NCI-H2029 (cell line): ENCODE measurements at places on chromosomes 7 and 10.

GRCh38 chr7:50962281-50962883 is 179.7 kb upstream of the GRB10 start:
- DNase-seq, result no peak

DNA sequence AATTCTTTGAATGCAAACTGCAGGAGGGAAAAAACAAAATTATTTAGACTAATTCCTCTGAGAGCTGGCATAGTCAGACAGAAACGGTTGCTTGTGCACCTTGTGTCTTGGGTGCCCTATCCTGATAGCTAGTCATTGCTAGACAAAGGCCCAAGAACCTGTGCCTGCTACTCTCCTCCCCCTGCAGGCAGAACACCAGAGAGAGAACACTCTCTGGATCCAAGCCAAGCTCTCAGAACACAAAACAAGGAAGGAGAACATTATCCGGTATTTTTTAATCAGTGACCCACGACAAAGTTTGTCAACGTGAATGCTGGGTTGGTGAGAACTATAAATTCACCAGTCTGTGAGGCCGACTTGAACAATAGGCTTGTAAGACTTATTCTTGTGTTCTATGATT is 18.8 kb upstream of the PPP1R9A start:
- peak; percentile 61 for DNase-seq

- peak; percentile 30 for DNase-seq
These were observed 9.2 kb downstream of the AGR2 start for GRCh38 chr7:16795624-16796023.

GRCh38 chr7:26567266-26567665 is 275.6 kb downstream of the SNX10 start:
- DNase-seq, result no peak

DNA sequence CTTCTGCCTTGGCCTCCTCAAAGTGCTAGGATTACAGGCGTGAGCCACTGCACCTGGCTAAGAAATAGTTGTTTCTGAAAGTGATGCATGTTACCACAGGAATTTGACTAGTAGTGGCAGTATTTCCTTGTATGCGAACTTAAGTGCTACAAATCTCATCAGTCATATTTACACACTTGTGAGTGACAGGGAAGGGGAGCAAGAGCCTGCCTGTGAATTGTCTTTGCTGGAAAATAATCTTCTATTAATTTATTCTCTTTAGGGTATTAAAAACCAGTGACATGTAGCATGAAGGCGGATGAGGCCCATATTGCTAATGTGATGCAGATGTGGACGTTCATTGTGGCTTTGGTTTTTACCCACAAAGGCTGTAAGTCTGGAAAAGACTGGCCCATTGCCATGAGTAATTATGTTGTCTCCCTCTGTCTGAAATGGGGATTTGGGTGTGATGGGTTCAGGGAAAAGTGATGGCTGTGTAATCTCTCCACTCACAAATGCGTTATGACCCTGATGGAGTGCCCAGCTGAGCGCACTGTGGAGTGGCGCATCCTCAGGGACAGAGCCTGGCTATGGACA is 97.6 kb downstream of the CCNY start:
- no peak for DNase-seq

- no peak for DNase-seq
These were observed 21.3 kb upstream of the ANK3 start for GRCh38 chr10:60410970-60411369.

DNA sequence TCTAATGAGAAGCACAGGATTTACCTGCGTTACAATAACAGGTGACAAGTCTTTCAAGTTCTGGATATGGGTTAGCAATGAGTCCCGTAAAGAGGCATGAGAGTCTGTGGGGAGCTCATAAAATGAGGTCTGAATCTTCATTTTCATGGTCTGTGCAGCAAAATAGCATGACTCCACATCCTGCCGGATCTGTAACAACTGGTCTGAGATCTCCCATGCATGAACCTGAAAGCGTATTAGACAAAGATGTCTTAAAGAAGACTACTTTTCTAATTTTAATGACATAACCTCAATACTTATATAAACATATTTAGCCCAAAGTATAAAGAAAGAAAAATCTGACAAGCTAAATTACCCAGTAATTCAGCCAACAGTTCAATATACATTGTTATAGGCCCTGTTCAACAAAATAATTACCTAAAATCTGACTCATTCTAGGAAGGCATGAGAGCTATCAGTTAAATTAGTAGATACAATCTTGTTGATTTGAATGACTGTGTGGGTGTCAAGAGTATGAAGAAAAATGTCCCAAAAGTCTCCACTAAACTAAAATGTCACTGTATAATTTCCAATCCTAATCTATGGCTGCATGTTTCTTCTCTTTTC is 36.9 kb downstream of the TNPO3 start:
- DNase-seq, result no peak

DNA sequence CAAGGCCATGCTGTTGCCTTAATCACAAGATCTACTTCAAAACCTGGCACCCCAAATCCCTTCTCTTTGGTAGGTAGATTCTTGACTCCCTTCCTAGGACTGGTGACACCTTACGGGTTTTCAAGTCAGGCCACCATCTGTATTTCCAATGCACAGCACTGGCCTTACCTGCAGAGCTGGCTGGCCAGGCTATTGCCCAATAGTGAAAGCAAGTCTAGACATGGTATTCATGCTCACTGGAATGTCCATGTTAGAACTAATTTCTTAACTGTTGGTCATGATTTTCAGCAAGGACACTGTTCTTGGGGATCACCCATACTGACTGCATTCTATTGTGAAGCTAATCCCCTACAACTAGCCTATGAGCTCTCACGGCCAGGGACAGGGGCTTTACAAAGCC is 313.1 kb upstream of the RNF32 start:
- DNase-seq, result no peak

- DNase-seq, result no peak
These were observed 2.9 kb upstream of the MTPN start for GRCh38 chr7:135980012-135980551.

DNA sequence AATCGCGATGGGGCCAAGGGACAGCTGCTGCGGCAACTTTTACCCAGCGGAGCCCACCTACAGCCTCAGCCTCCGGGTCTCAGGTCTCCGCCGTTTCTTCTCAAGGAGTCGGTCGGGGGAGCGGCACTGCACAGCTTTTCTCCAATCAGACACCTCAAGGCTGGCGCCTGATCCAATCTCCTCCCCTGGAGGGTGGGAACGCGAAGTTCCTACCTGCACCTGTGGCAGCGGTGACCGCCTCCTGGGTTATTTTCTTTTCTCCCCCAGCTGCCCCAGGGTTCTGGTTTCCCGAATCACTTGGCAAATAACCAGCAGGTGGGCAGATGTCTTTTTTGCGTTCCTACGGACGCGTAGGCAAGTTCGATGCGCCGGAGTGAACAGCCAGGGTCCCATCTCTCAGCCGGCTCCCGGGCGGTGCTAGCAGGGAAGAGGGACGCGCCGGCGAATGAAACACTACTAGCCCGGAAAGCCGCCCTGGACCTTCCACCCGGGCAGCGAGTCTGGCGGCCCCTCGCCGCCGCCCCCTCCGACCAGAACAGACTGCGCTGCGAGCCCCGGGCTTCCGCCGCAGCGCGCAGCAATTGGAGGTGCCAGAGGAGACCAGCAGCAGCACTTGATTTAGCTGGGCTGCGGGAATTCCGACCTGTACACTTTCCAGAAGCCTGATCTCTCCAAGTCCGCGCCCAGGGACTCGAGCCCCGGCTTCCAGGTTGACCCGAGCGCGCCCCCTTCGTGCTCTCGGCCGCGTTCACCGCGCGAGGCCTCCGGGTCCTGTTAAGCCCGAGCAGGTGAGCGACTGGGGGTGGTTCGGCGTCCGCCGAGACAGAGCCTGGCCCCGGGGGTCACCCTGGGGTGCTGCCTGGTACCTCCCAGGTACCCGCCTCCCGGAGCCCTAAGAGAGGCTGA is at the start of gene PRR15:
Gene PRR15 (plus strand): TSS at position 246 of the 906 bp plus-strand sequence. CDS start 2,495 bp downstream, outside the sequence.
- peak; percentile 53 for DNase-seq

GRCh38 chr10:48470893-48471805 is 133.7 kb downstream of the ARHGAP22 start:
- no peak for DNase-seq

DNA sequence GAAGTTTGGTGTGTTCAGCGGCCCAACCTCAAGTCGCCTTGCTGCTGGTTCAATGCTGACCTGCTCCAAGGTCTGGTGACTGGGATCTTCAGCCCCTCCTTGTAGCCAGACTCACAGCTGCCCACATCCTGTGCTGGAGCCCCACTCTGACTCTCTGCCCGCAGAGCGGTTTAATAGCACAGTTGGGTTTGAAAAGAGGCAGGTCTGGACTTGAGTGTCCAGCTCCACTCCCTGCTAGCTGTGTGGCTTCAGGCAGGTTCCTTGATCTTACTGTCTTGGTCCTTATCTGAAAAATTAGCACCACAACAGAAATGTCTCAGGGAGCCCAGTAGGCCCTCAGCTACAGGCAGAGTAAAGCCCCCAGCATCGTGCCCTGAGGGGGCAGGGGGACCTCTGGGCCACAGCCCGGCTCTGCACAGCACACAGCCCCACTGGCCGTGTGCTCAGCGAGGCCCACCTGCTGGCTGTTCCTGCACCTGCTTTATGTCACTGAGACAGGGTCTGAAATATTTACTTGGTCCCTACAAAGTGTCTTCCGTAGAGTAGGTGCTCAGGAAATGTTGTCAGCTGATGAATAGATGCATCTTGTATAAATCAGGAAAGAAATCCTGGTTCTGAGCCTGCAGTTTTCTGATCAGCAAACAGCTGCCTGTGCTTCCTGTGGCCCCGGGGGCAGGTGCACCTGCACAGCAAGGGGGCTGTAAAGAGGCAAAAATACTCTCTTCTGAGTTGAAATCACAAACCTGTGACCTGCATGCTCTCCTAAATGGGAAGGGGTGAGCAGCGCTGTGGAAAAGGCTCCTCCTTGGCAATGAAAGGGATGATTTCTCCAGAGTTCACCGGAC is 155.5 kb downstream of the SVIL start:
- DNase-seq, result no peak

DNA sequence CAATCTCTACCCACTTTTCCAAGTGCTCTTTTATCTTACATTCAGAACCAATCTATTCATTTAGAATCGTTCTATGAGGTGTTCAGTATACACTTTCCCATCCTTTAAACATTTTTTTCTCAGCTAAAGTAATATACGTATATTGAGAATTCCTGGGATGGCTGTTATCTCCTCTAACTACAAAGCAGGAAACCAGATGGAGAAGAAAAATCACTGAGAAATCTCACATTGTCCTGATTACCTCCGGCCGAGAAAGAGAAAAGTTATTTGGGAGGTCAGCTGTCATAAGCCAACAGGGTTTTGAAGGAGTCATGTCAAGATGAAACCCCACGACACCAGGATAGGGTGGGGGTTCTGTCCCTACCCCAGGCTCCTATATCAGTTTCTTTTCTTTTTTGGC is 99.2 kb upstream of the KDM7A start:
- no peak for DNase-seq

- DNase-seq, result no peak
These were observed 11.5 kb downstream of the DRGX start for GRCh38 chr10:49384268-49384953.

- DNase-seq, result no peak
These were observed 63.8 kb upstream of the SMNDC1 start for GRCh38 chr10:110368556-110368955.

DNA sequence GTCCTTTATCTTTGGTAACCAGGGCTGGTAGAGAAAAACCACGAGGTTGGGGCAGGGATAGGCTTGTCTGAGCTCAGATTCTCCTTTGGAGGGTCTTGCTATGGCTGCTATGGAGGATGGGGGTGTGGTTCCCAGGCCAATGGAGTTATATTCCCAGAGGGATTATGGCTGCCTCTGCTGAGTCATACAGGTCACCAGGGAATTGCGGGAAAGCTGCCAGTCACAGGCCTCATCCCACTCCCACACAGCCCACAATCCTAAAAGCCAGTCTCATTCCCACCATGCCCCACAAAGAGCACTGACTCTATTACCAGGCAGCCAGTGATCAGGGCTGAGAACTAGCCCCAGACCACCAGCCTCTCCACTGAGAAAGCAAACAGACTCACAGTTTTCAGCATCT is 316.6 kb upstream of the TMEM229A start:
- DNase-seq, result no peak

DNA sequence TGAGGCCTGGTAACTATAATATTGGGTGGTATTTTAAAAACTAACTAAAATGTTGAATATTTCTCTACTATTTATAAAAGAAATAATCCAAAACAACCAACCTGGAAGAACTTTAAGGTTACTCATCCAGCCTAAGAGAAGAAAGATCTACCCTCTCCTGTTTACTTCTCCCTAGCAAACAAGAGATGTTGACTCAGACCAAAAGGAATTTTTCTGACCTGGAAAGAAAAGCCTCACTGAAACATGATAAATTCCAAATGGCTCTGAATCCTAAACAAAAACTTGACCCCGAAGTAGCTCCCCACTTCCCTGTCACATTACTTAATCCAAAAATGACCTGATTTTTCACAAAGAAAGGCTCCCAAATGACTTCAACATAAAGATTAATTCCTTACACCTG is 101.2 kb downstream of the PARD3 start:
- DNase-seq, result no peak

- DNase-seq, result no peak
These were observed 336.3 kb upstream of the SMIM30 start for GRCh38 chr7:113454597-113455169.

DNA sequence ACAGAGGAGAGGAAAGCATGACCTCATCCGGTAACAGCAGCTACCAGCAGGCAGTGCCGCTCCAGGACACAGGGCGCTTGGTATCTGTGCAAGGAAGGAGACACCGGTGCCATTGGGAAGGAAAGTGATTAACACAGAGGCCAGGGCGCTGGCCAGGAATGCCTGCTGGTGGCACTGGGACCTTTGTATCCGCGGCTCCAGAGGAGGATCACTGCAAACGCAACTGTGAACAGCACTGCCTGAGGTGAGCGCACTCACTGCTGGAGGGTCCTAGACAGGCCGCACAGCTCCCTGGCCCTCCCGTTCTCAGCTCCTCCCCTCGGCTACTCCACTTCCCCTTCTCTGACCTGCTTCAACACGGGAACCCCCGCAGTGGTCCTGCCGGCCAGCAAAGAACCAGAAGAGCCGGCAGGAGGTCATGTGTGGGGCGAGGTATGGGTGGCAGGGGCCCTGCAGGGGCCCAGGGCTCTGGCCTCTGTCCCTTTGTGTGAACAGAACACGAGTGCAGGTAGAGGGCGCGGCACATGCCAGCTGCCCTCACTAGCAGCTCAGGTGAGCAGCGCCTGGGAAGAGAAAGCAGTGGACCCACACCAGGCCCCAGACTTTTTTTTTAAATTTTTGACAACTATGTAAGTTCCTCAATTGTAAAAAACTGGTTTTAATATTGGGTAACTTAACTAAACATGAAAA is 107.6 kb downstream of the VIPR2 start:
- peak; percentile 9 for DNase-seq

GRCh38 chr10:49364051-49364450 is 31.8 kb downstream of the DRGX start:
- no peak for DNase-seq

DNA sequence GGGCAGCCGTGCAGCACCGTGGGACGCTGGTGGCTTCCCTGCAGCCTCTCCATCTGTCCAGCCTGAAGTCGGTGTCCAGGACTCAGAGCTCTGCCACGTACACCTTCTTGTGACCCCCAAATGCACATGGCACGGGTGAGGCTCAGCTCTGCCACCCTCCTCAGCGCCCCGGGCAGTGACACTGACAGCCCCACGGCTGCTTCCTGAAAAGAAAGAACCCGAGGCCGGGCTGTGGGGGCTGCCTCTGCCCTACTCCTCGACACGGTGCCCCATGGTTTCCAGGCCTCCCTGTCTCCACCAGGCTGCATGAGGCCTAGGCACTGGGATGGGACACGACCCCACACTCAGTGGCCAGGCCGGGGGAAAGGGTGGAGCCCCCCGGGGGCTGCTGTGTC is 13.7 kb downstream of the ADGRA1 start:
- DNase-seq, result no peak
